Stimulated activated CD4-positive, alpha-beta T cell treated with anti-CD3 and anti-CD28 coated beads, Interleukin-1b, Interleukin-23, amount 100 ng/mL, for 24 hours (primary cell): ENCODE measurements at places on chromosomes 5 and 9.

GRCh38 chr9:122056484-122056883 is 36.6 kb downstream of the TTLL11 start:
- DNase-seq = no peak

DNA sequence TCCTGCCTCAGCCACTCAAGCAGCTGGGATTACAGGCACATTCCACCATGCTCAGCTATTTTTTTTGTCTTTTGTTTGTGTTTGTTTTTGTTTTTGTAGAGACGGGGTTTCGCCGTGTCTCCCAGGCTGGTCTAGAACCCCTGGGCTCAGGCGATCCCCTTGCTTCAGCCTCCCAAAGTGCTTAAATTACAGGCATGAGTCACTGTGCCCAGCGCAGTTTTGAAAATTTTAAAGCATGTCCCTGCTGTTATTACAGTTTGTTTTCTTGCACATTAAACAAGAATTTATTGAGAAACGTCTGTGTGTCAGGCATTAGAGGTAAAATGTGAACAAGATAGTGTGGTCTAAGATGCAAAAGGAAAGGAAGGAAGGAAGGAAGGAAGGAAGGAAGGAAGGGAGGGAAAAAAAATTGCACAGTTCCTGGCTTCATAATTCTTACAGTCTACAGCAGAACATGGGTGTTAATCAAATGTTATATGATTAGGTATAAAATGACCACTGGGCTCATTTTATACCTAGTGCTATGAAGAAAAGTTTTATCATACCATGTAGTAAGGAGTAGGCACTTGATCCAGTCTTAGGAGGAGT is 205.4 kb downstream of the SNX18 start:
- no peak for DNase-seq

GRCh38 chr5:30069441-30070263 is 1123.8 kb upstream of the CDH6 start:
- no peak for DNase-seq

GRCh38 chr9:91419222-91420191 is 4.1 kb downstream of the NFIL3 start:
- no peak for DNase-seq

DNA sequence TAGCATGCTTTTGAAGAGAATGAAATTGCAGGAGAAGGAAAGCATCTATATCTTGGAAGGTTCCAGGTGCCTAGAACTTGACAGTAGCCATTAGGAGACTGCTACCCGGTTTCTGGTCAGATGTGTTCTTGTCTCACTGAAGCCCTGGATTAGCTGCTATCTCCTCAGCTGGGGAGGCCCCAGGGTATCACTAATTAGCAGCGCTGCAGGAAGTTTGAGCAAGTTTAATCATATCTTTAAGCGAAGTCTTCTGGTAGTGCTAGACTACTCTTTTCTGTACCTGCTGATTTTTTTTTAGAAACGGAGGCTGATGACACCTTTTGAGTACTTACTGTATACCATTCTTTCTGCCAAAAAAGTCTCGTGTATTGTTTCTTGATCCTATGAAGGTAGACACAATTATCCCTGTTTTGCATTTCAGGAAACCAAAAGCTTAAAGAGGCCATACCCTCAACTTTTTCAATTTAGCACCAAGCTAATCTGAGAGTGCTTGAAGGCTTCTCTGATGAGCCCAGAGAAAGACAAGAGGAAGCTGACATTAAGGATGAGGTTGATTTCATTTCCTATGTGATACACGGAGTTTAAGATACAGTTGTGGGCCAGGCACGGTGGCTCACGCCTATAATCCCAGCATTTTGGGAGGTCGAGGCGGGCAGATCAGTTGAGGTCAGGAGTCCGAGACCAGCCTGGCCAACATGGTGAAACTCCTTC is 201.3 kb downstream of the ARHGAP26 start:
- no peak for DNase-seq

DNA sequence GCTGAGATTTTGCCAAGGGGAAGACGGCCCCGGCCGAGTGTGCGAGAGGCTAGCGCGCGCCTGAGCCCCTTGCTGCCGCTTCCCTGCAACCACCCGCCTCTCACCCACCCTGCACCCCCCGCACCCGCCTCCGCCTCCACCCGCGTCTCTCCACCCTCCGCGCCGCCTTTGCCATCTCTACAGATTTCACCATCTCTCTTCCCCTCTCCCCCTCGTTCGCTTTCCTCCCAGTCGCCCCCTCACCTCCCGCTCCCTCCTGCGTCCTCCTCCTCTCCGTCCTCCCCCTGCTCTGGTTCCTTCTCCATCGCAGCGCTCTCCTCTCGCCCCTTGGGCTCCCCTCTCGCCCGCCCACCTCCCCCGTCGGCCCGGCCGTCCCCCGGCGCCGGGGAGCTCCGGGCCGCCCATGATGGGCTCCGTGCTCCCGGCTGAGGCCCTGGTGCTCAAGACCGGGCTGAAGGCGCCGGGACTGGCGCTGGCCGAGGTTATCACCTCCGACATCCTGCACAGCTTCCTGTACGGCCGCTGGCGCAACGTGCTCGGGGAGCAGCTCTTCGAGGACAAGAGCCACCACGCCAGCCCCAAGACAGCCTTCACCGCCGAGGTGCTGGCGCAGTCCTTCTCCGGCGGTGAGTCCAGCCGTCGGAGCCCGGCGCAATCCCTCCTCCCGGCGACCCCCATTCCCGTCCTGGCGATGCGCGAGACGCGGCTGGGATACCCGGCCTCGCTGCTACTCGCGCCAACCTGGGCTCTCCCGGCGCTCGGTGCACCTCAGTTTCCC is at the start of gene PRDM12:
TSS of gene PRDM12 (plus strand) at position 344 of the 778 bp plus-strand sequence. CDS start at position 404, 60 bp downstream.
- DNase-seq = no peak

DNA sequence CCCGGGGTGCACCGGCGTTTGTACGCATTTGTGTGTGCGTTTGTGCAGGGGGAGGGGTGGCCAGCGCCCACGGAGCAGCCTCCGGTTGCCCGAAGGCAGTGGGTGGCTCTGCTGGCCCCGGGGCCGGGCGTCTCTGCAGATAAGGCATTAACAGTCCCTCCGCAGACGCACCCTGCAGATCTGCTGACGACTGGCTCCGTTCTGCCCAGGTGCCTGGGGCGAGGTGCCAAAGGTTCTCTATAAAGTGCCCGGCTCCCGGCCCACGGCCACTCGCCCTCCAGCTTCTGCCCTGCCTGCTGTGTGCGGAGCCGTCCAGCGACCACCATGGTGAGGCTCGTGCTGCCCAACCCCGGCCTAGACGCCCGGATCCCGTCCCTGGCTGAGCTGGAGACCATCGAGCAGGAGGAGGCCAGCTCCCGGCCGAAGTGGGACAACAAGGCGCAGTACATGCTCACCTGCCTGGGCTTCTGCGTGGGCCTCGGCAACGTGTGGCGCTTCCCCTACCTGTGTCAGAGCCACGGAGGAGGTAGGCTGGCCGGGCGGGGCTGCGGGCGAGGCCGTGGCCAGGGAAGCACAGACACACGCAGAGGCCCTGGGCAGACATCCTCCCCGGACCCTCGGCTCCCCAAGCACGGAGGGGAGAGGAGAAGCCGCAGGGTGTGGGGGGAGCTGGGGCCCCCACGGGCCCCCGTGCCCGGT is at the start of gene SLC6A19:
TSS of gene SLC6A19 (plus strand) at position 269 of the 699 bp plus-strand sequence. CDS start at position 325, 56 bp downstream.
- no peak for DNase-seq

DNA sequence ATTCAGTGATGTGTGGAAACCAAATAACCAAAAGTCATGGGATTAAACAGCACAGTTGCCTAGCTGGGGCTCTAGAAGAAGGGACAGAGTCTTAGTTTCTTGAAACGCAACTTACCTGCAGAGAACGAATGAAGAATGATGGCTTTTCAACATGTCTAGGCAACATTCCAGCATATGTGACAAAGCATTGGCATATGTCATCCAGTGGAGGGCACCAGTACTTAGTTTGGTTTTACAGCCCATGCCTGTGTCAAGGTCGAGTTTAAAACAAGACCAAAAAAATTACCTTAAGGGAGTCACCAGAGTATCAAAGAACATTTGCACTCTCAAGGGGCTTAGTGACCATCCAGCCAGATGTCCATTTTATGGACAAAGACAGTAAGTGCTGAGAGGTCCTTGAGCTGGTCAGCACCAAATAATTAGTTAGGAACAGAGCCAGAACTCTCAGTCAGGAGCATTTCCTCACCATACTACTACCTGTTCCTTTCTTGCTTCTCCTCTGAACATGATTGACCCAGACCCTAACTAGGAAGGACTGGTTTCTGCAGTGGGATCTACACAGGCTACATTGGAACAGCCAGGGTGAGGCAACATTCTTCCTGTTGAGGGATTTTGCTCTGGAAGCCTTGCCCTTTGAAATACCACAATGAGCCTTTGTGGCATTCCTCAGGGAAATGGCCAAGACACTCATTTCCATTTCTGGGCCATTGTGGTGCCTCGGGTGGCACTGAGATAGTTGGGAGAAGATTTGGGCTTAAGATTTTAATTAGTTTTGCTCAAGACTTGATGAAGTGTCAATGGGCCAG is 75.4 kb upstream of the ANKH start:
- DNase-seq = no peak

GRCh38 chr5:147393874-147394672 is 115.8 kb downstream of the DPYSL3 start:
- no peak for DNase-seq

DNA sequence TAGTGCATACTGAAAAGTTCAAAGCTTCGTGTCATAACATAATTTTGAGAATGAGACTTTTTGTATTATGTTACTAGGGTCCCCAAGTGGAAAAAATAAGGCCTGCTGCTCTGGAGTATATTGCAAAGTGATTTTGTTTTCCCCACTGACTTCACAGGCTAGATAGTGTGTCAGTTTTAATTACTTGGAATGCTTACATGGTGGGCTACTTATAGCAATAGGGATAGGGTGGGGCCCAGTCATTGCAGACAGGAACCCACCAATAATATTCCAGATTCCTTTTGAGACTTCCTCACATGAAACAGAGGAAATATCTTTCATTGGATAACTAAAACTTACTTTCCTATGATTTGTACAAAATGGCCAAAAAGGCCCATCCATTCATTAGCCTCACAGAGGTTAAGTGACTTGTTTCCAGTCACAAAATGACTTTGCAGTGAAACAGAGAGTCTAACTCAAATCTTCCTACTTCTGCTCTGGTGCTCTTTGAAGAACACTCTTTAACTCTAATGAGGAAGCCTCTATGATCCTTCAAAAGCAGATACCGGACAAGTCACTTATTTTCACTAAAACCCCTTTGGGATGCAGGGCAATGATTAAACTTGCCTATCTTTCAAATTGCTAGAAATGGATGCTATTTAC is 16.2 kb upstream of the MEF2C start:
- no peak for DNase-seq

DNA sequence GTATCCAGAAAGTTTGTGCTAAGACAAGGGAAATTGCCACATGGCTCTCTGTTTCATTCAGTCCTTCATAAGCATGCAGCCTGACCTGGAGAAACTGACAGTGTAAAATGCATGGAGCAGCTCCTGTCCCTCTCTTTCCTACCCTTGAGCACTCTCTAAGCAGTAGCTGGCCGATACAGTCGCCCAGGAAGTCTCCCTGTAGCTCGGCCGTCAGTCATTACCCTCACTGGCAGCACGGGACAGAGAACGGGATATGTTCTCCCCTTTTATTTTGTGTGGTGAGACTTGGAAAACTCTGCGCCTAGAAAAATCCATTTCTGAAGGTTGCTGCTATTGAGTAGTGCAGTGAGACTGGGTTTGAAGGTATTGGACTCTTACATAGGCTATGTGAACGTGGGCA is 56.8 kb upstream of the KCNMB1 start:
- DNase-seq = no peak

DNA sequence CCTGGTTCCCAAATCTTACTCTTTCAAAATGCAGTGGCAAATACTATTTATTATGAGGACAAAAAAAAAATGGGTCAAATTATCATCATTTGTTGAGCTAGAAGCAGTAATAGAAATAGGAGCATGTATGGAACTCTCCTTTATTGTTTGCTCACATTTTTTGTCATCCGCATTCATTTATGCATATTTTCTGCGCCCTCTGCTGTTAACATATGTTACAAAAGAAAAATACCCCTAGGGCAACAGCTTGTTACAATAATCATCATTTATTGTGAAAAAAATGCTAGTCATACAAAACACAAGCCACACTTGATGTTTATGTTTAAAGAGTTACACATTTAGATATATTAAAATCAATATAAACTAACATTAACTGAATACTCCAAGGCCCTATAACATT is 328.2 kb downstream of the TUSC1 start:
- no peak for DNase-seq

- DNase-seq = no peak
Observed at GRCh38 chr9:105908069-105908468, 213.7 kb downstream of the TMEM38B start.

GRCh38 chr5:177494346-177495195 is 2.8 kb downstream of the PDLIM7 start:
- DNase-seq = no peak

DNA sequence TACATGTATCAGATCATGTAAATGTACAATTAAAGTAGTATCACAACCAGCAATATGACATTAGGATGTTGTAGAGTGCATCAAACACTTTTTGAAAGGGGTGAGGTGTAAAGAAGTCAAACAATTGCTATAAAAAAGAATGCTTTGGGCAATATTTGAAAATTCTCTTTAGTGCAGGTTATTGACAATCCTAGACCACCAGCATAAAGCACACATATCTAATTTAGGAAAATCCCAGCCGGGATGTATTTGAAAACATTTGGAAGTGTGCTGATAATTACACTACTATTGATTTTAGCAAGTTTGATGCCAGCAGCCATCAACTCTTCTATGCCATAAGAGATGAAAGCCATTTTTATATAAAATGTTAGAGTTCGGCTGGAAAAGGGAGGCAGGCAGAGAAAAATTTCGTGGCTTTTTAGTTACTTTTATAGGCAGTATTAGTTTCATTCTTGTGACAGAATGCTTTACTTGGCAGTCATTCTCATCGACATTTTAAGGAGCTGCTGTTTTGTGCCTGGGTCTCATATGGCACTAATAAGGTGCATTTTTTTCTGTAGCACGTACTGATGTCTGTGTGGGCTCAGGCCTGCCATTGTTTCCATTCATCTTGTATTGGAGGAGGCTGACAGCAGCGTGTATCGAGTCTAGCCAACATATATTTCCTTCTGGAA is 285.7 kb downstream of the AOPEP start:
- no peak for DNase-seq

GRCh38 chr9:120571443-120572257 is 8.3 kb downstream of the CDK5RAP2 start:
- DNase-seq = no peak

DNA sequence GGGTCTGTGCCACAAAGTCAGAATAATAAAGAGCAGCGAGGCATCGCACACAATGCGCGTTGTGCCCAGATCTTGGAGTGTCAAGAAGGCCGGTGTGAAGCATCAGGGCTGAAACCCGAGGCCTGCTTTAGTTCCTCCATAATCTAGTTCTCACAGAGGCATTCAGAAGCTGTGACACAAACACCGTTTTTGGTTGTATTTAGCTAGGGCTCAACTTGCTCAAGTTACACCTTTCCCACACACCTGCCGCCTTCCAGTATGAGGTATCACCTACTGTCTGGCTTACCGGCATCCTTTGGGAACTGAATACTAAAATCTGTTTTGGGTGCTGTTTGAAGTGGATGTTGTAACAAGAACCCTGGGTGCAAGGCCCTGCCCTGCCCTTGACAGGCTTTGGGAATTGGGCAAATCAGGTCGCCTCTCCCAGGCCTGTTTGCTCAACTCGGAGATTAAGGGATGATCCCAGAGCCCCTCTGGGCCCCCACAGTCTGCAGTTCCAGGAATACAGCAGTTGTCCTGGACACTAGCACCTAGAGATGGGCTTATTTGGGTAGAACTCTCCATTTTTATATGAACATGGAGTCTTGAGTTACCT is 27.0 kb downstream of the SLC25A25 start:
- DNase-seq = no peak

GRCh38 chr9:130770679-130771442 is 64.2 kb upstream of the ABL1 start:
- DNase-seq = no peak
